ENCODE measurements at places on chromosomes 2 and 18. TPM values are rescaled to one million over a fixed set of nuclear protein-coding genes. Genes with fewer than 3 reads are reported as not detected.
A peak's percentile ranks its signal among the peaks of the same experiment; 100 is the strongest.

Gene MAP3K19
- 11.0 TPM for total RNA-seq

Gene ARHGAP25
- 26.1 TPM for total RNA-seq

Gene MOGAT1
- total RNA-seq, result not detected

Gene NEUROD1
- not detected for total RNA-seq

Gene TMEM200C
- total RNA-seq, result 0.57 TPM

Gene MAPK4
- total RNA-seq, result 2.6 TPM

Gene EVX2
- not detected for total RNA-seq

Gene EPHA4
- 21.8 TPM for total RNA-seq

Gene CD226
- 6.3 TPM for total RNA-seq

Gene ZNF396
- 6.3 TPM for total RNA-seq

Gene UBXN2A
- total RNA-seq, result 23.3 TPM

Gene LYPD6B
- total RNA-seq, result 12.4 TPM

DNA sequence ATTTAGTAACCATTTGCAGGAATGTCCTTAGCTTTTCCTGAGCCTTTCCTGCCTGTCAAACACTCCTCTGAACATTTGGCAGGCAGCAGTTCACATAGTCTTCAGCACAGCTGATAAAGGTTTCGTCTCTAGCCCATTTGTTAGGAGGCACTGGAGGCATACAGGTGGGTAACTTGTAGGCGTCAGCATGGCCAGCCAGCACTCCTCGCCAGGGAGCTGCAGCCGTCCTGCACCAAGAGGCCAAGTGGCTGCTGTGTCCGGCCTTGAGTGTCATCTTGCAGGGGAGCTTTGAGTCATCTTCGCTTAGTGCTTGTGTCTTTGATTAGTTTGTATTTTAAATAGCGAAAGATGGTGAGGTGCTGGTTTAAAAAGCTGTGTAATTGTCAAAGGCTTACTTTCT, 120.3 kb upstream of the NFATC1 start:
- no peak overlapping the region for H3K27ac ChIP-seq
- H3K36me3 ChIP-seq, result no peaks in the 10 kb centered on the region
- no peak for DNase-seq
- H3K4me3 ChIP-seq, result no peak overlapping the region
- H3K4me1 ChIP-seq, result no peaks in the 10 kb centered on the region
- no peaks in the 10 kb centered on the region for H3K27me3 ChIP-seq

GRCh38 chr18:45251236-45251635, 364.0 kb upstream of the SLC14A2 start:
- H3K4me1 ChIP-seq, result peaks cover 34% of the 10 kb centered on the region
- H3K36me3 ChIP-seq, result no peaks in the 10 kb centered on the region
- no peaks in the 10 kb centered on the region for H3K27me3 ChIP-seq

GRCh38 chr2:31216734-31217133, 581 bp downstream of the CAPN14 start:
- no peaks in the 10 kb centered on the region for H3K36me3 ChIP-seq
- H3K27me3 ChIP-seq, result no peaks in the 10 kb centered on the region
- DNase-seq, result no peak

GRCh38 chr2:179981085-179981484, 26.0 kb downstream of the CWC22 start:
- no peak overlapping the region for H3K4me3 ChIP-seq
- no peak for DNase-seq
- H3K27ac ChIP-seq, result no peak overlapping the region
- no peaks in the 10 kb centered on the region for H3K27me3 ChIP-seq
- H3K36me3 ChIP-seq, result peaks cover 24% of the 10 kb centered on the region
- H3K4me1 ChIP-seq, result no peaks in the 10 kb centered on the region

DNA sequence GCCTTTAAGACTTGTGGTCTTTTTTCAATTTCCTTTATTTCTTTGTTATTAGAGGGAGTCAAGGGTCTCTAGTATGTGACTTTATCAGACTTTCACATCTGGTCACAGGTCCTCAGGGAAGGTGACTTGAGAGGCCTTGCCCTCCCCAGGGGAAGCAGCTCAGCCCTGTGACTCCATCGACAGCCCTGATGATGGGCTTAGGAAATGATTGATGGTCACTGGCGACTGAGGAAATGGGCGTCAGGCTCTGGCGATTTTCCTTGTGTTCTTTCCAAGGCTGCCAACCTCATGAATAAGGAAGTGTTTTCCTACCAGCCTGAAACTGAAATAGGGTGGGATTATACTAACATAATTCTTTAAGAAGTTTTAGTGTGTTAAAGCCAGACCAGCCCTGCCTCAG, 21.1 kb downstream of the SERPINE2 start:
- H3K27ac ChIP-seq, result no peak overlapping the region
- no peaks in the 10 kb centered on the region for H3K27me3 ChIP-seq
- H3K36me3 ChIP-seq, result no peaks in the 10 kb centered on the region
- no peak for DNase-seq

DNA sequence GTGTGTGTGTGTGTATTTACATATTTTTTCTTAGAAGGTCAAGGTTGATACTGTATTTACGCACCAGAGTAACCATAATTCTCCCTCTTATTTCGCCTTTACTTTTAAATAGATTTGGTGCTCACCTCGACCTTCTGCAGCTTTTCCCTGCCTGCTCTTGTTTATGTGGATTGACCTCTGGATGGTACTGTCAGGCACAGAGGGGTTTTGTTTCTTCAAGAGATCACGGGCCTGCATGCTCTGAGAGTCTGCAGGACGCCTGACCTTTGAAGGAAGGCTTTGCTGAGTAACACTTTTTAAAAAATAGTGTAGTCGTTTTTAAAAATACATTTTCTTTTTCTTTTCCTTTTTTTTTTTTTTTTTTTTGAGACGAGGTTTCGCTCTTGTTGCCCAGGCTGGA, 18.1 kb upstream of the EFHD1 start:
- H3K4me1 ChIP-seq, result no peaks in the 10 kb centered on the region
- H3K36me3 ChIP-seq, result no peaks in the 10 kb centered on the region
- DNase-seq, result no peak
- H3K4me3 ChIP-seq, result no peak overlapping the region
- H3K27me3 ChIP-seq, result no peaks in the 10 kb centered on the region

DNA sequence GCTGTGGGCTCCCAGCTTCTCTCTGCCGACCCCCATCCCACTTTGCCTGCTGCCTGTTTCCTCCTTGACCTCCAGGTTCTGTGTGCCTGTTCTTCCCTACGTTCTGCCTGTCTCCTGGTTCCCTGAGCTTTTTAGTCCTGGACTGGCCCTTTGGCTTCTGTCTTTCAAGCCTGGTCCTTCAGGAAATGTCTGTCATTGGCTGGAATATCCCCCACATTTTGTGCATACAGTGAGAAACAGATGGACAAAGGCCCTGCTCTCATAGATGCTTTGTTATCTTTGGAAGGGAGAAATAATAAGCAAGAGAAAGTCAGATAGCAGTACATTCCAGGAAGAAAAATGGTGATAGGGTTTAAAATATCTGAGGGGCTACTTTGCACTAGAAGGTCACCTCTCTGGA, 5.7 kb downstream of the MGAT5 start:
- no peak for DNase-seq
- H3K27me3 ChIP-seq, result no peaks in the 10 kb centered on the region
- H3K4me3 ChIP-seq, result no peak overlapping the region
- peak overlapping the region; percentile 4 for H3K27ac ChIP-seq
- no peaks in the 10 kb centered on the region for H3K36me3 ChIP-seq
- peaks cover 17% of the 10 kb centered on the region for H3K4me1 ChIP-seq

DNA sequence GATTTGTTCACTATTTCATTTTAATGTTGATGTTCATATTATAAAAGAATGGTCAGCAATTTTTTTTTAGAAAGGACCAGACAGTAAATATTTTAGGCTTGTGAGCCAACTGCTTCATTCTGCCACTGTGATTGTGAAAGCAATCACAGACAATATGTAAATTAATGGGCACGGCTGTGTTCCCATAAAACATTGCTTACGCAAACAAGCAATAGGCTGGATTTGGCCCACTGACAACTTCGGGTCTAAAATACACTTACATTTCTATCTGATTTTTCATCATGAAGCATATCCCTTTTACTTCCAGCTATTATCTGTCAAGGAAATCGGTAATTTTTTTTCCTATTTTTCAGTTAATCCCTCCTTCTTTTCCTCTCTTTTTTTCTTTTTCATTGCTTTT, 182.2 kb upstream of the CDH2 start:
- H3K27me3 ChIP-seq, result no peaks in the 10 kb centered on the region
- H3K27ac ChIP-seq, result no peak overlapping the region
- H3K4me3 ChIP-seq, result no peak overlapping the region
- no peaks in the 10 kb centered on the region for H3K4me1 ChIP-seq
- no peaks in the 10 kb centered on the region for H3K36me3 ChIP-seq

GRCh38 chr2:10233131-10234012, 69.3 kb upstream of the HPCAL1 start:
- H3K4me1 ChIP-seq, result peaks cover 9% of the 10 kb centered on the region
- H3K4me3 ChIP-seq, result no peak overlapping the region
- no peak overlapping the region for H3K27ac ChIP-seq
- no peaks in the 10 kb centered on the region for H3K27me3 ChIP-seq
- DNase-seq, result no peak
- H3K36me3 ChIP-seq, result no peaks in the 10 kb centered on the region

DNA sequence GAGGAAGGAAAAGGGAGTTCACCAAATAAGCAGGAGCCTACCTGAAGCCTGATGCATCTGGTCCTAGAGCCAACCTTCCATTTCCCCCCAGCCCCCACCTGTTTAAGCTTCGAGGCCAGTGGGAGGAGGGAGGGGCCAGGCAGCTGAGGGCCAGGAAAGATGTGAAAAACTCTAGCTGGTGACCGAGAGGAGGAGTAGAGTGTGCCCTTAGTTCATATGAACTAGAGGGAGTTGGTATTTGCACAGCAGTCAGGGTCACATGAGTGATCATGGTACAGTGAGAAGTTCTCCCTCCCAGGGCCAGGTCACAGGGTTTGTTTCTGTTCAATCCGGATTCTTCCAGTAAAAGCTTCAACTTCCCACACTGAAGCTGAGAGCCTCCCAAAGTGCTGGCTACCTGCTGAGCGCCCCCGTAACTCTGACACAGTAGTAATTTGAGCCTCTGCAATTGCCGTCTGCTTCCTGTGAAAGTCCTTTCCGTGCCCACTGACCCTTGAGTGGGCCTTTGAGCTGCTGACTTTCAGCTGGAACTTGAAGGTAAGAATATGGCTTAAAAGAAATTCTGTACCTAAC, at the start of gene SULT1C2:
TSS of gene SULT1C2 (plus strand) at position 362 of the 573 bp plus-strand sequence. CDS start 4,773 bp downstream, outside the sequence.
- peak; percentile 62 for DNase-seq
- H3K27me3 ChIP-seq, result no peaks in the 10 kb centered on the region
- H3K4me3 ChIP-seq, result no peak within 1 kb of the TSS
- H3K36me3 ChIP-seq, result no peaks in the 10 kb centered on the region
- H3K4me1 ChIP-seq, result peaks cover 3% of the 10 kb centered on the region
- H3K27ac ChIP-seq, result no peak within 1 kb of the TSS

- no peaks in the 10 kb centered on the region for H3K36me3 ChIP-seq
- H3K27me3 ChIP-seq, result peaks cover 4% of the 10 kb centered on the region
- H3K4me3 ChIP-seq, result no peak overlapping the region
- no peaks in the 10 kb centered on the region for H3K4me1 ChIP-seq
- DNase-seq, result no peak
Measured at GRCh38 chr2:54716375-54716774, 7.1 kb upstream of the EML6 start.

GRCh38 chr18:68722821-68723220, 7.9 kb upstream of the TMX3 start:
- H3K4me1 ChIP-seq, result no peaks in the 10 kb centered on the region
- H3K4me3 ChIP-seq, result no peak overlapping the region
- H3K27ac ChIP-seq, result peak overlapping the region; percentile 5
- H3K36me3 ChIP-seq, result no peaks in the 10 kb centered on the region
- DNase-seq, result no peak

DNA sequence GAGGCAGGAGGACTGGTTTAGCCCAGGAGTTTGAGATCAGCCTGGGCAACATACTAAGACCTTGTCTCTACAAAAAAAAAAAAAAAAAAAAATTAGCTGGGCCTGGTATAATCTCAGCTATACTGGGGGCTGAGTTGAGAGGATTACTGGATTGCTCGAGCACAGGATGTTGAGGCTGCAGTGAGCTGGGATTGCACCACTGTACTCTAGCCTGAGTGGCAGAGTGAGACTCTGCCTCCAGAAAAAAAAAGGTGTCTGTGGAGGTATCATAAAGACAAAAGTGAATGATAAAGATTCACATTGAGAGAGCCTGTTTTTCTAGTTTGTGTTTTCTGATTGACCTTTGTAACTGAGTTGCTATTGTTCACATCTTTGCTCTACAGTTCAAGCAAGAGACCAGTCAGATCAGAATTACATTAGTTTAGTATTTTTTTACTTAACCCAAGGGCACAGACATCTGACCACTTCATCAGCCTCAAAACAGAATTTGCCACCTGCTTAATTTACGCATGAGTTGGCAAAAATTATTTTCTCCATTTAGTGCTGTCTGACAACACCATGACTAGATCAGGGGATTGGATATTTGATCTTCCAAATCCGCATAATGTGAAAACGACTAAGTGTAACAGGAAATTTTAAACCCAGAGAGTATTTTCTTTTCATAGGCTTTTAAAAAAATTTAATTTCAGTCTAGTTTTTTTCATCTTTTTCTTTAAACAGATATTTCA, 271.0 kb downstream of the TGIF1 start:
- no peak for DNase-seq
- no peaks in the 10 kb centered on the region for H3K27me3 ChIP-seq
- H3K36me3 ChIP-seq, result no peaks in the 10 kb centered on the region
- no peak overlapping the region for H3K27ac ChIP-seq
- H3K4me1 ChIP-seq, result peaks cover 14% of the 10 kb centered on the region
- H3K4me3 ChIP-seq, result no peak overlapping the region

- H3K27me3 ChIP-seq, result no peaks in the 10 kb centered on the region
- H3K36me3 ChIP-seq, result no peaks in the 10 kb centered on the region
- DNase-seq, result no peak
- H3K4me3 ChIP-seq, result no peak overlapping the region
- H3K4me1 ChIP-seq, result no peaks in the 10 kb centered on the region
Measured at GRCh38 chr18:36365836-36366775, 68.6 kb downstream of the FHOD3 start.

DNA sequence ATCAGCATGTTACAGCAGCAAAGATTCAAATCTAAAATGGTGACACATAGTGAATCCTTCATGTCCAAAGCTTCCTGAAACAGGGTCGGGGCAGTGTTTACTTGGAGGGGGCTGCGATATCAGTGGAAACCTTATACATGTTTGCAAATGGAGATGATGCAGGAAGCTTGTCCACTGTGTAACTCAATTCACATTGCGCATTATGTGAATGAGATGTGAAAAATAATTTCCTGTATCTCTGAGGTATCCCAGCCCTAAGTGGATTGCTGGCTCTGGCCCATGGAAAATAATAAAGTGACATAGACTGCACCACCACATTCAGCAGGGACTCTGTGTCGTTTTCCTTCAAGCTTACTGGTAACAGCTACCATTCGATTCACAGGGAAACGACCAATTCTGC, 505.5 kb downstream of the GALR1 start:
- DNase-seq, result no peak
- H3K4me1 ChIP-seq, result no peaks in the 10 kb centered on the region
- no peak overlapping the region for H3K4me3 ChIP-seq
- no peak overlapping the region for H3K27ac ChIP-seq
- H3K36me3 ChIP-seq, result no peaks in the 10 kb centered on the region
- no peaks in the 10 kb centered on the region for H3K27me3 ChIP-seq

DNA sequence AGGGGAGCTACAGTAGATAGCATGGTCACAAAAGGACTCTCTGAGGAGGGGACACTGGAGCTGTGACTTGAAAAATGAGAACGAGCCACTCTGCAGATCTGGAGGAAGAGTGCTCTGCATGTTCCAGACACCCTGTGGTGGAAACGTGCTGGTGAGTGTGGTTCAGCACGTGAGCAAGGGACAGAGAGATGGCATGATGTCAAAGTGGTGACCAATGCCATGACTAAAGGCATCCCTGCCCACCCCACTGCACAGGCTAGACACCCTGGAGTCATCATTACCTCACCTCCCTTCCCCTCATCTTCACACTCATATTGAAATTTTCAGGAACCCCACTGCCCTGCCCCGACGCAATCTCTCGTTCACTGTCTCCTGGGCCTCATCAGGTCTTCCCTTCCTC, 56.5 kb downstream of the SLC4A5 start:
- no peaks in the 10 kb centered on the region for H3K4me1 ChIP-seq
- no peaks in the 10 kb centered on the region for H3K27me3 ChIP-seq
- DNase-seq, result no peak

All from lung (tissue), 17 donors.